ENCODE measurements at places on chromosomes 2 and 18.

GRCh38 chr18:11821208-11821607 lies 30.0 kb upstream of the CHMP1B start:
- DNase-seq: no peak

GRCh38 chr2:96514521-96514920 lies 9.4 kb upstream of the NEURL3 start:
- no peak for DNase-seq

- DNase-seq: no peak
These were observed 51.1 kb downstream of the RTN4 start for GRCh38 chr2:54999182-54999581.

GRCh38 chr2:33448220-33448899 lies 28.1 kb upstream of the RASGRP3 start:
- DNase-seq: no peak

DNA sequence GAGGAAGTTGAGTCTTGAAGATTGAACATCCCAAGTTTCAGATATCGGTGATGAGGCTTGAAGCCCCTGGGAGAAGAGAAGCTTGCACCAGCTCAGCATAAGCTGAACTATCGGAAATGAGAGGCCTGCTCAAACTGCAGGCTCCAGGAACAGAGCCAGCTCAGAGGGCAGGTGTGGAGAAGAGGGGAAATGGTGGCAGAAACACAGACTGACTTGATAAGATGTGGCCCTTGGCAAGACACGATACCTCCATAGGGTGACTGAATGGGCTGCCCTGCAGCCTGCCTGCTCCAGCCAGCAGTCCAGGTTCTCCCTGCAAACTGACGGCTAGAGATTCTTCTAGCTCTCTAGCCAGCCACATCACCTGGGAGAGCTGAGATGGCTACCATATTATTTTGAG lies 86.6 kb downstream of the MYT1L start:
- no peak for DNase-seq

Data from progenitor cell of endocrine pancreas (in vitro differentiated cells).